ENCODE measurements at places on chromosomes 6 and 20.

- no peak for DNase-seq
These were observed 17.3 kb upstream of the SNRPB2 start for GRCh38 chr20:16712511-16712947.

DNA sequence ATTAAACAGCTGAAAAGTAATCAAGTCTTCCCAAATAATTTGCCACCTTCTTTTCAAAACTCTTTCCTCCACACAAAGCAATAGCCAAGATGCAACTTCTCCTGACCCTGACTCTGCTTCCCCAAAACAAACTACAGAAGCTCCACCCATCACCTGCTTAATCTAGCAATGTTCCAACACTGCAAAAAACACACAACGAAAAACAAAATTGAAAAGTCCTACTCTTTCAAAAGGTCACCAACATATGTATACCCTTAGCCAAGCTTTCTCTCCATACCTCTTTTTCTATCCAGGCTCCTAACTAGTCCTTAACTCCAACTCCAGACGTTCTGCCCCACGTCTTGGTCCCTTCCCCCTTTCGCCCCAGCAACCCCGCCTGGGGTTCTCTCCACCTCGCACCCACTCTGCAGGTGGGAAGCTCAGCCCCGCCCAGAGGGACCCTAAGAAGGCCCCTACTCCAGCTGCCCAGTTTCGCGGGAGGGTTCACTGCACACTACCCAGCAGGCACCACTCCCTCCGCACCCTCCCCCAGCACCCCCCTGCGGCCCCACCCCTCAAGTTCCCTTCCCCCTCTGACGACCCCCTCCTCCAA is 717 bp downstream of the CSNK2A1 start:
- DNase-seq, result peak; percentile 32

DNA sequence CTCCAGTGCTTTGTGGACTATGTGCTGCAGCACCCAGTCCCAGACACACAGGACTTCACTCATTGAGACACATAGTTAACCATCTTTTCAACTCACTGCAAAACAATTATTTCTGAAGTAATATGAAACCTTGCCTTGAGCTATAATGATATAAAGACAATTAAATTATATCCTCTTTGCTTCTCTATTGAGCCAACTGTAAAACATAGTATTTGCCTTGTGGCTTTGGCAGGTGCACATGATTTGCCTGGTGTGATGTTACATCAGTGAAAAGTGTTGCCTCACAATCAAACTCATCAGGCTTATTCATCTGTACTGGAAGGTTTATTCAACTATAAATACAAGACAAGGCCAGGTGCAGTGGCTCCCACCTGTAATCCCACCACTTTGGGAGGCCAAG is 80.6 kb downstream of the NCOA7 start:
- DNase-seq, result no peak

DNA sequence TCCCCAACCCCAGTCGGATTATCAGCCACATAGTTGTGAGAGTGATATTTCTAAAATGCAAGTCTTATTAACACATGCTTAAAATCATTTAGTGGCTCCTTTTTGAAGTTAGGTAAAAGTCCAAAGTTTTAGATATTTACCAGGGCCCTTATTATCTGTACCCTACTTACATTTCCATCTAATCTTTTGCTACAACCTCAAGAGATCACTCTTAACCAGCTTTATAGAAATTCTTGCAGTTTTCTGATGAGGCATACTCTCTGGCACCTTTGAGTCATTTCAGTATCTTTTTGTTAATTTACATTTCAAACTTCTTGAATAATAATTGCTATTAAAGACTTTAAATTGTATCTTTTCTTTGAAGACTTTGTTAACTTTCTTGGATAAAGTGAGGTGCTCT is 453.3 kb downstream of the RFPL4B start:
- DNase-seq, result no peak

GRCh38 chr6:109393157-109393885 is 11.1 kb upstream of the CD164 start:
- no peak for DNase-seq

GRCh38 chr6:162179196-162179951 is 548.2 kb downstream of the PRKN start:
- DNase-seq, result no peak

DNA sequence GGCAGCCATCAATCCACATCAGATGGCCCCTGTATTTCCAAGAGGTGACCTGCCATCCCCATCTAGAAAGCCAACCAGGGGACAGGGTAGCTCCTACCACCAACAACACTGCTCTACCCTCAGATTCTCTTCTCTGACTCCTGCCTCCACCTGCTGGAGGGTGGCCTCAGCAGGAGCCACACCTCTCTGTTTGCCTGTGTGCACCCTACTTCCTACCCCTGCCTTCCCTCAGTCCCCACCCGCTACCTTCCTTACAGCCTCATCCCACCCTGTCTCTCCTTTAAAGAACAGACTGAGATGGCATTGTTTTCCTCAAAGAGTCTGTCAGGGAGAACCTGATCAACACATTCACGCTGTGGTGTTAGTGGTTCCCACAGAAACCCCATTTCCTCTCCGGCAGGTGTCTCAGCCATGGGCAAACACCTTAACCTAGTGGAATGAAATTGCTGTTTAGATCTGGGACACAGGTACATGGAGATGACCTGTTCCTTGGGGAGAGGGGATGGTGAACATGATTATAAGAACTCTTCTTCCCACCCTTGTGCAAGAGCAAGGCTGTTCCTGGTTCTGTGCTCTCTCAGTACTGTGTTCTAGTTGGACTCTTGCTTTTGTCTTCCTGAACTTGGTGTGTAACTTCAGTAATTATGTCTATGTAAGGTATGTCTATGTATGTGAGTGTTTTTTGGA is 1.8 kb downstream of the ENTPD6 start:
- DNase-seq, result no peak

- peak; percentile 65 for DNase-seq
These were observed 22.9 kb upstream of the PAX1 start for GRCh38 chr20:21682521-21682954.

DNA sequence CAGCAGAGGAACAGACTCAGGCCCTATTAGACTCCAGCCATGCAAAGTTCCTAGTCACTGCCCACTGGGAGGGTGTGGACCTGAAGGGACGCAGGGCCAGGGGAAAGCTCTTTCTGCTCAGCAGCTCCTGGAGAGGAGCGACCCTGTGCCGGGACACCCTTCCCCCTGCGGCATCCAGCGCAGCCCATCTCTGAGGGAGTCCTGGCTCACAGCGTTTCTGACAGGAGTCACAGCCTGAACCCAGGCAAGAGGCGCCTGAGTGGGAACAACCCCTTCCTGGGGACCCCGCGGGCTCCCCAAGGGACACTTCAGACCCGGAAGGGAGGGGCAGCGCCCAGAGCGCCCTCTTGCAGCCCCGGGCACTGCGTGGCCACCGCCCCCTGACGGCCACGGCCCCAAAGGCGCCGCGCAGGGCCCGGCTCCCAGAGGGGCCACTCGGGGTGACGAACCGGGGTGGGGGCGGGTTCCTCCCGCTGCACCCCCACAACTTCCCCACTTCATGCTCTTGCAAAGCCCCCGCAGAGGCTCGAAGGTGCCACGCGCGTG is 862 bp downstream of the UCKL1 start:
- DNase-seq, result peak; percentile 44

DNA sequence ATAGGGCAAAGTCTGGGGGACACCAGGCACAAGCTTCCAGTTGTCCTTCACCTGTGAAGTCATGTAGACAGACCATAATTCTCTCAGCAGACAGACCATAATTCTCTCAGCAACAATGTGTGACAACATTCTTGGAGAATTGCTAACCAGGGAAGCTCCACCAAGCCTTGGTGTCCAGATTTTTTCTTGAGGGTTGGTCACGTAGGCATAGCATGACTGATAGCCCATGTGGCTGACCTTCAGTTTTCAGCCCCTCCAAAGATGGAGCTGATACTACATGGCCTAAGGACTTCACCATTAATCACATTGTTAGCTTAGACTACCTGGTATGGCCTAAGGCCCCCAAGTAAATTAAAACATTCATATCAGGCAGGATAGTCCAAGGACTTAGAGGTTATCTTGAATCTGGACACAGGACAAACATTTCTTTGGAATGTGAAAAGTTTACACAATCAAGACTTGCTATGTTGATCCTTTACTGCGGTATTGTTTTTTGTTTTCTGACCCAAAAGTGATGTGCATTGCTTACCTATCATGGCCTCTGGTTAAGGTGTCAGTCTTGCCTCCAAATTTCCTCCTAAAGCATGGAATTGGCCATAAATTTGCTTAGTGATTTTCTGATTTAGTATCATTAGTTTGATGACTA is 76.9 kb downstream of the CEP57L1 start:
- no peak for DNase-seq
